ENCODE measurements at places on chromosomes 1 and 21.

DNA sequence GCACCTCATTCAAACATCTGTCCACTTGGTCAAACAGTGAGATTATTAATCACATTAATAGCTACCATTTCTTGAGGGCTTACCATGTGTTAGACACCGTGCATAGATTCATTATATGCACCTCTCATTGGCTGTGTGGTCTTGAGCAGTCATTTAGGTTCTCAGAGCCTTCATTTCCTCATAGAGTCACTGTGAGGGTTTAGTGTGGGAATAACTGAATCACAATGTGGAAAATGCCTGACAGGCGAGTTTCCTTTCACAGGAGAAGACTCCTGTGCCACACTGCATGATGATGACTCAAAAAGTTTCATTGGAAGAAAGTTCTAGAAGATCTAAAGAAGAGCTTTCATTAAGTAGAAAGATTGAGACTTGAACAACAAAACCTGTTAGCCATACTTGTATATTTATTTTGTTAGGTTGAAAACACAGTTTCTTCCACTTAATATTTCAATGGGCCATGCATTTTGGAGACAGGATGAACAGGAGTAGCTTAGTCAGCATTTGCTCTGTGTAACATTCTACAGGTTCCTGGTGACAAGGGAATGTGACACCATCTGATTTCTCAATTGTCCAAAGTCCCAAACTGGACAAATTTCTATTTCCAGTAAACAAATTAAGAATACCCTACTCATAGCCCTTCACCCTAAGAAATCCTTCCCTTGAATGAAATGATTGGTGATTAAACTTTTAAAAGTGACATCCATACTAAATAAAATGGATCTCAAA lies 45.7 kb downstream of the FYB2 start:
- no peak for DNase-seq

GRCh38 chr1:25118546-25118945 lies 113.8 kb downstream of the SYF2 start:
- DNase-seq, result no peak

DNA sequence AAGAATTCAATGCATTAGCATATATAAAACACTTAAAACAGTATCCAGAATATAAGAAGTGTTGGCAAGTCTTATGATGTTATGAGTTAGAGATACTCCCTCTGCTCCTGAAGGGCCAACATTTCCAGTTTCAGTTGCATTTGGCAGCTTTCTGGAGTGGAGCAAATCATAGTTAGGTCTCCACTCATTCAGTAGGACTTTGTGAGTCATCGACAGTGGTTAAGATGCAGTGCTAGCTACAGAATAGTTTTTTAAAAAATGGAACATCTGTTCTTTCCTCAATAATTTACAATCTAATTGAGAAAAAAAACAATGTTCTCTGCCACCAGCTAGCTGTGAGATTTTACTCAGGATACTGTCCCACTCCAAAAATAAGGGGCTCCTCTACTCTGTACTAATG lies 389.1 kb downstream of the HLX start:
- no peak for DNase-seq

DNA sequence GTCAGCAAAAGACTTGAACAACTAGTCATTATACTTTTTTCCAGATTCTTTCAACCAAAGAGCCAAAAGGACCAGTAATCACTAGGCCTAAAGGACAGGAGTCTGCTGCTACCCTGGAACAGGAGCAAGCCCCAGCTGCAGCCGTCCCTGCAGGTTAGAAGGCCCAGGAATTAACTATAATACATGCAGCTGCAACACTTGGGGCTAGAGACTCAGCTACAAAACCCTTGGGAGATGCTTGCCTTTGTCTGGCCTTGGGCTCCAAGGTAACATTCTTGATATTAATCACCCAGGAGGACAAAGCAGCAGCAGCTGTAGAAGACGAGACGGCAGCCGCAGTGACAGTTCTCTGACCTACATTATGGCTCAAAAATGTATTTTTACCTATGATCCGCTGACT lies 841.2 kb upstream of the ADGRL4 start:
- no peak for DNase-seq

DNA sequence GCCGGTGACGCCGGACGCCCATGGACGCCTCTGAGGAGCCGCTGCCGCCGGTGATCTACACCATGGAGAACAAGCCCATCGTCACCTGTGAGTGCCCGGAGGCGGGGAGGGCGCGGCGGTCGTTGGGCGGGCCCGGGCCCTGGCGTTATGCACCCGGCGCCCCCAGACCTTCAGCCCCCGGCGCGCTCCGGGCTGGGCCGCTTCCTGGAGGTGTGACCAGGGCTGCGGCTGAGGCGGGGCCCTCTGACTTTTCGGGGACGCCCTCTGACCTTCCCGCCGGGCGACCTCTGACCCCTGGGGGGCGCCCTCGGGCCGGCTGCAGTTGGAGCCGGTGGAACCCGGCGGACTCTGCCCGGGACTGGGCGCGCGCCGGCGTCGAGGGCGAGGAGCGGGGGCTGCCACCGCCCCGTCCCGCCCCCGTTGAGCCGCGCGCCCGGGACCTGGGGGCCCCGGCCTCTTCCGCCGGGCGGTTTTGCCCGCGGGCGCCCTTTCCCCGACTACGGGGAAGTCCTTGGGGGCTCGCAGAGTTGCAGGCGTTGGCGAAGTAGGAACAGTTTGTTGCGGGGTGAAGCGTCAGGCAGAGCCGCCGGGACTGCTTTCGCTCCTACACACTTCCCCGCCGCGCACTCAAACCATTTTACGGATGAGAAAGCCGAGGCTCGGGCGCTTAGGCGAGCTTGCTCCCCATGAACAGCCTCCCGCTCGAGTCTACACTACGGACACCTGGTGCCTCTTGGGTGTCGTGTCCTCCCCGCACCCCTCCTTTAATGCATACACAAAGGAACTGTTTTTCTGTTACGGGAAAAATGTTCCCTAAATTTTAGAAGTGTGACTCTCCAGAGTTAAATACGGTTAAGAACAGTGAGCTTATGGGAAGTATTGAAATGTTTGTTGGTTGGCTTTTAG lies 618 bp downstream of the TRAPPC10 start:
- peak; percentile 84 for DNase-seq

GRCh38 chr1:7515175-7515574 lies 255.9 kb upstream of the VAMP3 start:
- DNase-seq, result no peak

DNA sequence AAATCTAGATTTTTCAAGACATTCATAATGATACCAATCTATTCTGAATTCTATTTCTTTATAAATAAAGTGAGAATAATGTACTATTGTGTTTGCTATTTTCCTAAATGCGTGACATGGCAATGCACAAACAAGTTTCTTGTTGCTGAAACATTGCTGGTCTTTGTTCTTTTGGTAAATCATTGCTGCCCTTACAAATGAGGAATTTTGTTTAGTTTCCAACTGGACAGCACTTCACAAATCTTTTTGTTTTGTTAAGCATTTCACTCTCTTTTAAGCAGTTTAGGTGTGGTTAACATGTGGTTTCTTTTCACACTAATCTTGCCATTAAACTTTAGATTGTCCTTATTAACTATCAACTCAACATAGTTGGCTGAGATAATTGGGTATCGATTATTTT lies 94.6 kb downstream of the LRRC7 start:
- DNase-seq, result no peak

GRCh38 chr1:241579434-241579833 lies 47.3 kb downstream of the KMO start:
- DNase-seq, result no peak

- DNase-seq, result no peak
Observed at GRCh38 chr1:204975568-204976235, 67.3 kb upstream of the CNTN2 start.

DNA sequence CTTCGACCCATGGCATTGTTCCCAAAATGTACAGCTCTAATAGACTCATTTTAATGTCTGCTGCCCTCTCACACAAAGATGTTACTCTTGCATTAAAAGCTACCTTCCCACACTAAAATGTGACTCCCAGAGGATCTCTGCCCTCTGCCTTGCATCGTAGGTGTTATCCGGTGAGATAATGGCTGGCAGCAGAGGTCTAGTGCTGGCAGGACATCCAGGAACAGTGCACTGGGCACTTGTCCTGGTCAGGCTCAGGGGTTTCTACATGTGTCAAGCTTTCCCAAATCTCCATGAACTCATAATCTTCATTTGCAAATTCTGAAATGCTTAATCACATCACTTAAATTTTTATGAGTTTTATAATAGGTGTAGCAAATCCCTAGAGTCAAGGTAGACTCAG lies 310.6 kb downstream of the LRRIQ3 start:
- DNase-seq, result no peak

DNA sequence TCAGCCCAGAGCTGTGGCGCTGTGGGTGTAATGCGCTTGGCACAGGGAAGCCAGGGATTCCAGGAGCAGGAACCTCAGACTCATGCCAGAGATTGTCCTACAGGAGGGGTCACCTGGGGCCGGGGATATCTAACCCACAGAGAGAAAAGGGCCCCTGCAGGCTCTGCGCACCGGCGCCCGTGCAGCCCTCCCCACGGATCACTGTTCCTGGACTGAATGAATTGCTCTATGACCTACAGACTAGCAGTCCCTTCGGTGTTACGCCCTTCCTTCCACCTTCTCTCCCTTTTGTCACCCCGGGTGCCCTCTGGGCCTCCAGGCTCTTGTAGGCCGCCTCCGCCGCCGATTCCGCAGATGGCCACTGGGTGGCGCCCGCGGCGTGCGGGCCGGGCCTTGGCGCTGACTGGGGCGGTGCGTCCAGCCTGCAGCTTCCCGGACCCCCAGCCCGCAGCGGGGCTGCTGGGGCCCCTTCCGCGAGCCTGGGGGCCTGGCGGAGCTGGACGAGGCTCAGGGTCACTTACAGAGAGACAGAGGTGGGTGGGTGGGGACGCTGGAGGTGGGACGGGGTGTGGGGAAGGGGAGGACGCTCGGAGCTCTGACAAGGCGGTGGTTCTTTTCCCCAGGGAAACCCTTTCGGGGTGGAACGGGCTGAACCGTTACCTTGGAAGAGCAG lies 101.3 kb downstream of the IER5 start:
- peak; percentile 64 for DNase-seq

- DNase-seq, result no peak
Observed at GRCh38 chr1:107894605-107895004, 70.4 kb downstream of the VAV3 start.

DNA sequence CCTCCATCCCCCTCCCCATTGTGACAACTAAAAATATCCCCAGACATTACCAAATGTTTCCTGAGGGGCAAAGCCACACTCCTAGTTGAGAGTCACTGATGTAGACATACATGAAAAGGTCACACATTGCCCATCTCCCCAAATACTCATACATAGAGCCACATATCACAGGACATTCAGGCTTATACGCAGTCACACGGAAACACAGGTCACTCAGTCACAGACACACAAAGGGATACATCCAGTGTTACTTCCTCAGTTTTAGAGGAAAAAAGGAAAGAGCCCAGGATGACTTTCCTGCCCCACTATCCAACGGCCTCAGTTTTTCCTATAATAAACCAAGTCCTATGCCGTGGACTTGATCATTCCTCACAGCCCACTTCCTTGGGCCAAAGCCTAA lies 1.9 kb downstream of the SLC39A1 start:
- no peak for DNase-seq

DNA sequence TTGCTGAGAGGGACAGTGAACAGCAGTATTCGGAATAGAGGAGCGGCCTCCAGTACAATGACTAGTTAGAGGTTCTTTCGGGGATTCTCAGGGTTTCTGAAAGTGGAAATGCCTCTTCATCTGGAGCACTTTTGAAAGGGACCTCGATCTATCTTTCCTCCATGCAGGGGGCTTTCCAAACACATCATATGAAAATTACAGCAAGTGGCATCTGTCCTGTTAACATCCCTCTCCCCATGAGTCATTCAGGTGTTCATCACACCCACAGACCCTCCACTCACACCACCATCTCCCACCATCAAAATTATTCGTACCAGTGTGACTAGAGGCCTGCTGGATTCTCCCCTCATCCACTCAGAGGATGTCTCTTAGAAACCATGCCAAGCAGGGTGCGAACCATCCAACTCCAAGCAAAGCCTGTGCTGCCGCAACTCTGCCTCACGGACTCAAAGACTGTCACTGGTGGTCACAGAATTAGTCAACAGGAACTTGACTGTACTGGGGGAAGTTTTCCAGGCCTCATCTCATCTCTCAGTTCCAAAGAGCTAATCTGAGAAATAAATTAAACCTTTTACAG lies 211.1 kb downstream of the MRPL39 start:
- DNase-seq, result no peak

GRCh38 chr1:58949551-58950220 lies 165.8 kb upstream of the JUN start:
- no peak for DNase-seq

DNA sequence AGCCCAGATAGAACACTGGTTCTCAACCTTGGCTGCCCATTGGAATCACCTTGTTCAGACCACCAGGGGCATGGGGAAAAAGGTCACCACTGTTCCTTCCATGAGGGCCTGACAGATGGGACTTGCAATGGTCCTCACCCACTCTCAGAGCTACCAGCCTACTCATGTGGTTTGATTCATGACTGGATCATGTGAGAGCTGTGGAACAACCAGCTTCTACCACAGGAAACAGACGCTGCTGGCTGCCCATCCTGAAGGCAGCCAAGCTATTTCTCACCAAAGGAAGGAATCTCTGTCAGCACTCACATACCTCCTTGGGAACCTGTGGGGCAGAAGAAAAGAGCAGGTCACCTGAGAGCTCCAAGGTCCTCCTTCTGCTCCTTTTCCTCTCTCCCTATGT lies 53.6 kb downstream of the CAPN8 start:
- no peak for DNase-seq

- DNase-seq, result no peak
Observed at GRCh38 chr21:14763695-14764064, 217.6 kb upstream of the SAMSN1 start.

GRCh38 chr1:5140136-5140535 lies 485.7 kb downstream of the AJAP1 start:
- no peak for DNase-seq

DNA sequence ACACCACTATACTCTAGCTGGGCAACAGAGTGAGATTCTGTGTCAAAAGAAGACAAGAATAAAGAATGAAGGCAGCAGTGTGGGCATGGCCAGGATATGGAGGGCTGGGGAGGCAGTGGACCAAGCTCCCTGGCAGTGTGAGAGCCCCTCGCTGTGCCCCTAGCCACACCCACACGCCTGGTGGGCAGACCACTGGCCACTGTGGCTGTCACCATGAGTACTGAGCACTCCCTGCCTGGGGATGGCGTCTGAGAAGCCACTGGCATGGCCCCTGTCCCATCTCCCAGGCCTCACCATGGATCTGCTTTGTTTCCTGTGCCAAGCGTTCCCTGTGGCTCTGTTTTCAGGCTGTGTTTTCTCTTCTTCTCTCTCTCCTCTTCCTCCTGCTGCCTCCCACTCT lies 51.7 kb downstream of the STUM start:
- DNase-seq, result no peak

GRCh38 chr1:59477286-59477685 lies 180.4 kb downstream of the FGGY start:
- no peak for DNase-seq

- DNase-seq, result no peak
Observed at GRCh38 chr21:32516756-32517649, 68.3 kb downstream of the TCP10L start.

DNA sequence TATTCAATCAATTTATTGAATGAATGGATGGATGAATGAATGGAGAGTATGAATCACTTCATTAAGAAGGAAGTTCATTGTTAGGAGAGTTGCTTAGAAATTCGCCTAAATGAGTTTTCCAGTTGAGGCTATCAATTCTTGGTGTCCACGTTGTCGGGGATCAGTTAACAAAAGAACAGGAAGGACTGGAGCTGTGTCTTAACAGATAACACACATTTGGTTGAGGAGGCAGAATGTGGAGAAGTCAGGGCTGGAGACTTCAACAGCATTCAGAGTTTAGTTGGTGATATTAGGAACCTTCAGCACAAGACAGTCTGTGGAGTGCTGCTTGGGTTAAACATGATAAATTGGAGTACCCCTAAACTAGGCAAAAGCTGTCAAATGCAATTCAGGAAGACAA lies 33.7 kb downstream of the ZBTB18 start:
- no peak for DNase-seq

Measured in CD4-positive, alpha-beta T cell treated with Interleukin-15 for 1 hour (primary cell).